CD4-positive, alpha-beta T cell treated with Interleukin-12 subunit alpha and Interleukin-12 subunit beta, for 1 hour (primary cell): ENCODE measurements at places on chromosomes 2 and 18.

DNA sequence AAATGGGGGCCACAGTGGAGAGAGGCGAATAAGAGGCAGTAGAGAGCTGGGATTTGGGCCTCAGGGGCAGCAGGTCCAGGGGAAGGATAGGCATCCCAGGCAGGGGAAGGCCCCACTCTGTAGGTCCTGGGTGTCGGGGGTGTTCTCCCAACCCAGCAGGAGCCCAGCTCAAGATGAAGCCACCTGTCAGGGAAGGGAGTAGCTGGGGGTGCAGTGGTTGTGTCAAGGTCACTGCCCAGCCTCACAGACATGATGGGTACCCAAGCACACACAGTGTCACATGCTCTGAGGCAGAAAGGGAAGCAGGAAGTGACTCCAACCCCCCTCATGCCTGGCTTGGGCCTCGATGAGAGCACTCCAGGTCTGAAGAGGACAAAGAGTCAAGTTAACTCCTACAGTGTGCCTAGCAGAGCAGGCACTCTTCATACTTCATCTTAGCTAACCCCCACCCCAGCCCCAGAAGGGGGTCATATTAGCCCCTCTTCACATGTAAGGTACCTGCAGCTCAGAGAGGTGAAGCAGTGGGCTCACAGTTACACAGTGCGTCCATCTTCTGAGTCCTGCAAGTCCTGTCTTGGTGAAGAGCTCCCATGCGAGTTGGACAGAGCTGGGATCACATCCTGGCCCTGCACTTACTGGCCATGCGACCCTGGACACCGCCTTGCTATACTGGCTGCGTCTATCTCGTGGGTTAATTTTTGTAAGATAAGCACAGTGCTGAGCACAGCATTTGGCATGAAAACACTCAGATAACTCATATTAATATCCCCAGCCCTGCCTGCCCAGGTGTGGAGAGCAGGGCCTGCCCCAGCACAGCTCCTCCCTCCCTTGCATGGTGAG, 72.6 kb upstream of the DAPL1 start:
- no peak for DNase-seq

GRCh38 chr2:58065248-58065647, 18.6 kb downstream of the VRK2 start:
- no peak for DNase-seq

DNA sequence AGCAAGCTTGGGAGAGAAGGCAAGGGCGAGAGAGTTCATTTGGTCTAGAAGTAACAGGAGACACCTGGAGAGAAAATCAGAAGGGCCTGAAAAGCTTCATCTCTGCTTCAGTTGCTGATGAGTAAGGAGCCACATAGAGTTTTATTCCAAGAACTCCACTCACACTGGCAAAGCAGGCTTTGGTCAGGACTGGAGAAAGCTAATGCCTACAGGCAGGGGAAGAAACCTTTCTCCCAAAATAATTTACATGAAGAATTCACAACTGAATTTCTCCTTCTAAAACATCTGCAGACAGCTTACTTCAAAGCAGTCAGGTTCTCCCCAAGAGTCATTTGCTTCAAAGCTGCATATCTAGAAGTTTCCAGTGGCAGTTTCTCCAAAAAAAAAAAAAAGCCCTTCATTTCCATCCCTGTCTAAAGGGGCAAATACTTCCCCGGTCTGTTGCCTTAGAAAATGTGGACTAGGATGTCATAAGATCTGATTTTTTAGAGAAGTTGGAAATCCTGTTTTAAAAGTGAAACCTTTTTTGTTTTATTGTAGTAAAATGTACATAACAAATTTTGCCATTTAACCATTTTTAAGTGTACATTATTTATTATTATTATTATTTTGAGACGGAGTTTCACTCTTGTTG, 46.3 kb downstream of the TMEM247 start:
- no peak for DNase-seq

DNA sequence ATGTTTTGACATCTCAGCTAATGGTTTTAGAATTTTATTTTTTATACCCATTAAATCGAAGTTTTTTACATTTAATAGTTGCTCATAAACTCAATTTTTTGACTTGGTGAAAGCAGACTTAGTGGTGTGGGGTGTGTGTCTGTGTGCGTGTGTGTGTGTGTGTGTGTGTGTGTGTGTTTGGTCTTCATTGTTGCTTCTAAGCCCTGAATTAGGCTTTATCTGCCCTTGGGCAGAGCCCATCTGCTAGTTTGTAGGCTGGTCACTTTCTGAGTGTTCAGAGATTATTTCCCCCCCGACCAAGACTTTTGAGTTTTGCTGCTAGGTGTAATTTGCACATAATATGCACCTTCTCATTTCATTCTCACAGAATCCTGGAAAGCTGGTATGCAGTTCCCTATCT, 14.3 kb downstream of the PAX3 start:
- no peak for DNase-seq

DNA sequence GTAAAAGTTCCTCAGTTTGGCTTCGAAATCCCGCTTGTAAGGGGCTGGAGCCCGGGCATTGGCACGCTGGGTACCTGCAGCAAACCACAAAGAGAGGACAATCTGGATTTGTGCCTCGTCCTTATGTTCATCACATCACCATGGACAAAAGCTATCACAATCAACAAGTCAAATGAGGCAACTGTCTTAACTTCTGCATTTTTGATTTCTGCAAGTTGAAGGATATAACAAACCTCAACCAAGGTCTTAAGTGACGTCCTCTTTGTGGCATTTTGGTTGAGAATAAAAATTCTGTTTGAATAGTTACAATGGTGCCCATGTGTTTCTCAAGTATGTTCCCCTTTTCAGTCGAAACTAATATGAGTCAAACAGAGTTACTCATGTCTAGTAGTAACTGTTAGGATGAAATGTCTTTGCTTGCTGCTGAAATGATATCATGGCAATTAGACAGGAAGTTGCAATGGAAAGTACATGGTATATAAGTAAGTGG, 70.8 kb upstream of the STK17B start:
- peak; percentile 61 for DNase-seq

- DNase-seq = no peak
Observed at GRCh38 chr2:239781454-239781853, 243.7 kb downstream of the NDUFA10 start.

DNA sequence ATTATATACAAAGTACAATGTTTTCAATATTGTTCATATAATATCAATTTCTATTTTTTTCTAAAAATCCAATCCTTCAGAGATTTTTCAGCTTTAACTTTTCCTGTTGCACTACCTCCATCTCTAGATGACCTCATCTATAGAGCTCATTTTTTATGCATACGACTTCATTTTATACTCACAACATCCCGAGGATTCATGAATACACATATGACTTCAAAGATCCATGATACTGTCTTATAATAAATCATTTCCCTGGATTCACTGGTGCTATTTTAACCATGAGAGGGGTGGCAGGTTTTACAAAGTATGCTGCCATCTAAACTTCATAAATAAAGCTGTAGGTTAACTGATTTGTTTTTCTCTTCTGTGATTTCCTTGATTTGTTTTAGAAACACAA, 694.6 kb downstream of the EPHA4 start:
- no peak for DNase-seq

- peak; percentile 44 for DNase-seq
Observed at GRCh38 chr2:12965540-12966269, 249.0 kb downstream of the TRIB2 start.

- no peak for DNase-seq
Observed at GRCh38 chr2:119106301-119106897, 52.2 kb downstream of the C1QL2 start.

DNA sequence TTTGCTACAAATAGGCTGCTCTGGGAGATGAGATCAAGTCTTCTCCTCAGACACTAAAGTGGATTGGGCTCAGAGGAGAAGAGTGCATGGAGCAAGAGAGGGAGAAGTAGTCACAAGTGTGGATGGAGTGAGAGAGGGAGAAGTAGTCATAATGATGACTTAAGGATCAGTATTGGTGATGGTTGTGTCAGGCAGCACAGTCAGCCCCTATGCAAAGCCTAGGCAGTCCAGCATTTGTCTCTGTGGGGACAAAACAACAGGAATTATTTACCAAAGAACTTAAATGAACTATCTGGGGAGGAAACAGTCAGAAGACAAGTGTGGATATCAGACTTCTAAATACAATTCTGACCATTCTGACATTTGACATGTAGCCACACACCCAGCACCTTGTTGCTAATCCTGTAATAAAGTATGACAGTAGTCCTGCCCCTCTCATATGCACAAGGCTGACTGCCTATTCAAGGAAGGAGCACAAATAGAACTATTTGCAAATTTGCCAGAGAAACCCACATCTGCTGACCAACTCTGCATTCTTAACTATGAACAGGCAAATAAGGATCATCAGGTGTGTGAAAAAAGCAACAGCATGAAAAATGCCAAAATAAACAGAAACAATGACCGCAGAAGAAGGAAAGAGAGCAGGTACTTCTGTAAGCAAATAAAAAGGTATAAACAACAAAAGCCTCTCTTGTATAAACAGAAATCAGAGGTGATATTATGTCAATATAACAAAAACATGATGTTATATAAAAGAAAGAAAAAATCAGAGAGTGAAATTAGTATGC, 1597.9 kb upstream of the ACVR2A start:
- no peak for DNase-seq

DNA sequence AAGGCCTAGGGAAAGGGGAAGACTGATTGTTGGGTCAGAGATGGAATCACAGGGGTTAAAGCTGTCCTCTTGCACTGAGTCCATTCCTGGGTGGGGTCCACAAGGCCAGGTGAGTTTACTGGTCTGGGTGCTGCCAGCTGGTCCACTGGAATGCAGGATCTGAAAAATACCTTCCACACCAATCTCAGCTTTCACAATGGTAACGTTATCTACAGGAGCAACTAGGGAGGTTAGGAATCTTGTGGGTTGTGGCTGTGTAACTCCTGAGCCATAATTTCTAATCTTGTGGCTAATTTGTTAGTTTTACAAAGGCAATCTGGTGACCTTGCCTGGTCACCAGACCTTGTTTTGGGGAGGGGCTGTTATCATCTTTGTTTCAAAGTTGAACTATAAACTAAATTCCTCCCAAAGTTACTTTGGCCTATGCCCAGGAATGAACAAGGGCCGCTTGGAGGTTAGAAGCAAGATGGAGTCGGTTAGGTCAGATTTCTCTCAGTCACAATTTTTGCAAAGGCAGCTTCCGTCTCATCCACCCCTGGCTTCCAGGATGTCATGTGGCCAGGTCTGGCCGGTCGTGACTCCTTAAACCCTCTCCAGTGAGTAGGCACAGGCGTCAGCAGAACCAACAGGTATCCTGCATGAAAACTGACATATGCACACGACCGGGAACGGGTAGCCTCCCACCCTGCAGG, 123.3 kb upstream of the SH3BP4 start:
- DNase-seq = no peak

- no peak for DNase-seq
Observed at GRCh38 chr2:141766225-141766624, 364.6 kb downstream of the LRP1B start.

DNA sequence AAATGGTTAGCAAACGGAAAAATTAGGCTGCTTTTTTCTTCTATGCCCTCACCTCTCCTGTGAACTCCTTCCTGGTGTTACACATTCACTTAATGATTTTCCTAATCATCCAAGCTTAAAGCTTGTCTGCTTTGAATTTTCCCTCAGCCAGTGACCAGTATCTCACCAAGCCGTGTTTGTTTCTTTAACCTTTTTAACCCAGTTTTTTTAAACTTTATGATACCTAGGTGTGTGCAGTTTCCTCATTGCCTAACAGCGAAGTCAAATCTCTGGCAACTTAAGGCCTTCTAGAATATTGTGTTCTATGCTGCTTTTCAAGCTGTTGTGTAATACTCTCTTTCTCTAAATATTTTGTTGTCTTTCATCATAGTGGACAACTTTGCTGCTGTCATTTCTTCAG, 113.0 kb downstream of the PIK3C3 start:
- no peak for DNase-seq

DNA sequence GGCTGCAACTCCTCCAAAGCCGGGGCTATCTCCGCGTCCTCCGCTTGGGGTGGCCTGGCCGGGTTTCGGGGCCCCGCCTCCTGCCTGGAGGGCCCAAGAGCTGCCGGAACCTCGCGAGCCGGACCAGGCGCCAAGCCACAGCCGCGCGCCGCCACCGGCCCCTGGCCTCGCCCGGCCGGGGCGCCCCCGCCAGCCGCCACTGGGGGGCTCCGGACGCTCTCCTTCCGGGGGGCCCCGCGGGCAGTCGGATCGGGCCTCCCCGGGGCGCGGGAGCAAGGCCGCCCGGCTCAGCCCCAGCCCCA, 17.4 kb upstream of the HAAO start:
- DNase-seq = no peak

DNA sequence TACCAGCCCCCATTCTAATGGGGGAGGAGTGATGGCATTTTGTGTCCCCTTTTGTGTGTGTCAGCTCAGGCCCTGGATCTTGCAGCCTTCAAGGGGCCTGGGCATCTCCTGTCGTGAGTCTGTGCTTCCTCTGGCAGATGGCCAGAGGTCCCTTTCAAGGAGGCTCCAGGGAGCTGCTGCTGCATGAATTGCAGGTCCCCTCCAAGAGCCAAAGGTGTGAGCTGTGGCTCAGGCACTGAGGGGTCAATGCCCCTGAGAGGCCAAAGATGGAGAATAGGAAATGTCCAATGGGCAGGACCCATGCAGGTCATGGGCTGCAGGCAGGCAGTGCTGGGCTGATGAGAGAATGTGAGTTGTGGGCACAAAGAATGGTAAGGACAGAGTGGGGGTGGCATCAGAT, 10.4 kb downstream of the MAB21L4 start:
- DNase-seq = no peak

DNA sequence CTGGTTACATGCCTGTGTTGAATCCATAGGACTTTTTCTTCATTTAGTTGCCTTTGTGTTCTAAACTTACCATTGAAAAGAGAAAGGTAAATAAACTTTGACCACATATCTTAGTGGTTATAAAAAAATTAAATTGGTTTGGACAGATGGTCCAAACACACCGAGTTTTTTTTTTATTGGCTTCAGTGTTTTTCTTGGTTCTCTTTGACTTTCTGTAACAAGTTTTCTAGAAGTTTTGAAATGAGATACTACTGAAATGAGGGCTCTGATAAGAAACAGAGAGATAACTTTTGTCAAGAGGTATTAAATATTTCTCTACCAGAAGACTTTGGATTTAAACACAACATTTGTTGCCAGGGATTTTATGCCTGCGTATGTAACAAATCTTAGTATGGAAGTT, 20.7 kb downstream of the SPTBN1 start:
- DNase-seq = no peak

DNA sequence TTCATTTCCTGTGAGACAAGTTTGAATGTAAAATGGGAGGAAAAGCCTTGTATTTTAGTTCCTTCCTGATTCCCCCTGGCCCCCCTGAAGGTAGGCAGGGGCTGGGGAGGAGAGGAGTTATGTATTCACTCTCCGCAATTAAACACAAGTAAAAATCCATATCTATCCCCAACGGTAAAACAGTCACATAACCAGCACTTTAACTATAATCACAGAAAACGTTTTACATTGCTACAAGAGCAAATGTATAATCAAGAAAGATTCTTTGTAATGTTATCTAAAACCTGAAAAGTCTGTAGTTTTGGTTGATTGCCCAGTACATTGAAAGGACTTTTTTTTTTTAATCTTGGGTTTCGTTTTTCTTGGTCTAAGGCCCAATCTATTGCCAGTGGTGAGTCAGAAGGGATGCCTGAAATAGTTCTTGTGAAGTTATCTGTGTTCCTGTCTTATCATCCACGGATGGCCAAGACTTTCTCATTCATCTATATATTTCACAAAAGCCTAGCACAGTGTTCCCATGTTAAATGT, 34.5 kb upstream of the CCNYL1 start:
- DNase-seq = no peak

GRCh38 chr18:74230922-74231714, 60.6 kb downstream of the CYB5A start:
- DNase-seq = no peak
